Brain pericyte (primary cell): ENCODE measurements at places on chromosomes 5 and 9.

DNA sequence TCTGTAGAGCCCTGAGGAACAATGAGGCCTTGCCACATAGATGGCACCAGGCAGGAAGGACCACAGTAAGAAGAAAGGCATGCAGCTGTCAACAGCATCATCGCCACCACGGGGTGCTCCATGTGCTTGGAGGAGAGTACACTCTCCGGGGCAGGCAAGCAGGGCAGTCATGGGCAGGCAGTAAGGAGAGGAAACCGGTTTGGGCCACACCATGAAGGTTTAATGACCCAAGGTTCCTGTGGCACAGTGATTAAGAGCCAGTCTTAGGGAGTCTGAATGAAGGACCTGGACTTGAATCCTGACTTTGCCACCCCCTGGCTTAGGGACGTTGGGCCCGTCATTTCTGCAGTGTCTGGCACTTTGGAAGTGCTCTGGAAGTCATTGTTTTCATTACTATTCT is 80.6 kb upstream of the ZBTB43 start:
- no peak for DNase-seq

DNA sequence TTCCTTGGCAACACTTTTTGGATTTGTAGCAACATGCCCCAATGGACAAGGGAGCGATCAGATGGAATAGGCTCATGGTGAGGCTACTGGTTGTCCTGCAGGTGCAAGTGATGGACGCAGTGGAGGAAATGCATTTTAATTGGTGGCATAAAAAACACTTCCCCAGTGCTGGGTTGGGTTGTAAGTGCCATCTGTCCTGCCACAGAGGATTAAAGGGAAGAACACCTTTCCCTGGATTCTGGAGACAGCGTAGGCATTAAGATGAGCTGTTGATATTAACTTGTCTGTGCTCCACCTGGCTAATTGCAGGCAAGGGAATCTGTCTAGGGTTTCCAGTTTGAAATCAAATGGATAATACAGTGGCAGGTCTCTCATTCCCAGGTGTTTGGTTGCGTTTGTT is 173.4 kb downstream of the ZNF462 start:
- DNase-seq = no peak

DNA sequence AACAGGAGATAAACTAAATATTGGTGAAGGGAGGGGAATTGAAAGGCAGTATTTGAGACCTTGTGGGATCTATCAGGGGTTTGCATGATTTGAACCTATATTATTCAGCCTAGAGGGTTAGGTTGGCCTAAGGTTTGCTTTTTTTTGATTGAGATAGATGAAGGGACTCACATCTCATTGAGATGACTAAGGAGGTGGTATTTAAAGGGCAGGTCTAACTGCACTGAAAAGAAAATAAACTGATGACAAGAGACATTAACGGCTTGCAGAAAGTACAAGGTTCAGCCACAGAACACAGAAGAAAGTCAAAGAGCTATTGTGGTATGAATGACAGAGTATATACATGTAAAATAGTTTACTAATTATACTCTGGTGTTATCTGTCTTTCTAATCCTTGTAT is 412.7 kb downstream of the CDH10 start:
- no peak for DNase-seq

GRCh38 chr9:89386206-89386605 is 67.9 kb downstream of the SECISBP2 start:
- no peak for DNase-seq

GRCh38 chr9:79686381-79687130 is 114.8 kb downstream of the TLE4 start:
- peak; percentile 38 for DNase-seq

GRCh38 chr5:179336871-179337795 is 8.1 kb downstream of the ADAMTS2 start:
- DNase-seq = no peak

DNA sequence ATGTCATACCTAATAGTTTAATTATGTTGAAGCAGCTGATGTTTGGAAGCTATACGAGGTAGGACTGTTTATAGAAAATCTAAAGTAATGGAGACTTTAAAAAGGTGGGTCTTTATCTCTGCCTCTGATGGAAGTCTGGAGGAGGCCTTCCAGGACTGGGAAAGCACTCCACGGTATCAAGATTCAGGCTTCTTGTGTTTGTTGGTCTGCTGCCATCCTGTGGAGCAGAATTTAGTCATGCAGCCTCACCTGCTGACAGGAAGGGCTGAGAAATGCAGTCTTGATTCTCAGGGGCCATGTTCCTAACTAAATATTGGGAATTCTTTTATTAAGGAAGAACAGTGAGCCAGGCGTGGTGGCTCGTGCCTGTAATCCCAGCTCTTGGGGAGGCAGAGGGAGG is 15.9 kb downstream of the SPDL1 start:
- DNase-seq = no peak

- DNase-seq = no peak
These were observed 29.3 kb downstream of the CDHR2 start for GRCh38 chr5:176578391-176578808.

DNA sequence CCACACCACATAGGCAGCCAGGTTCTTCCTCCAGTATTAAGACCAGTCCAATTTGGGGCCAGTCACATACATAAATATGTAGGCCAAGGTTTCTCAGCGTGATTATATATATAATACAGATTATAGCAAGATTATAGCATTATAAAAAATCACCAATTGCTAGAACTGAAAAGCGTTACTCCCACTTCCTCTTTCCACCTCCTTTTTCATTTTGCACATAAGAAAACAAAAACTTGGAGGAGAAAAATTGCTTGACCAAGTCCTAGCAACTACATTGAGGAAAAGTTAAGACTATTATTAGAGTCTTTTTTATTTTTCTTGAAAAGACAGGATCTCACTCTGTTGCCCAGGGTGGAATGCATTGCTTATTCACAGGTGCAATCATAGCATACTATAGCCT is 262.7 kb upstream of the KCNN2 start:
- no peak for DNase-seq

DNA sequence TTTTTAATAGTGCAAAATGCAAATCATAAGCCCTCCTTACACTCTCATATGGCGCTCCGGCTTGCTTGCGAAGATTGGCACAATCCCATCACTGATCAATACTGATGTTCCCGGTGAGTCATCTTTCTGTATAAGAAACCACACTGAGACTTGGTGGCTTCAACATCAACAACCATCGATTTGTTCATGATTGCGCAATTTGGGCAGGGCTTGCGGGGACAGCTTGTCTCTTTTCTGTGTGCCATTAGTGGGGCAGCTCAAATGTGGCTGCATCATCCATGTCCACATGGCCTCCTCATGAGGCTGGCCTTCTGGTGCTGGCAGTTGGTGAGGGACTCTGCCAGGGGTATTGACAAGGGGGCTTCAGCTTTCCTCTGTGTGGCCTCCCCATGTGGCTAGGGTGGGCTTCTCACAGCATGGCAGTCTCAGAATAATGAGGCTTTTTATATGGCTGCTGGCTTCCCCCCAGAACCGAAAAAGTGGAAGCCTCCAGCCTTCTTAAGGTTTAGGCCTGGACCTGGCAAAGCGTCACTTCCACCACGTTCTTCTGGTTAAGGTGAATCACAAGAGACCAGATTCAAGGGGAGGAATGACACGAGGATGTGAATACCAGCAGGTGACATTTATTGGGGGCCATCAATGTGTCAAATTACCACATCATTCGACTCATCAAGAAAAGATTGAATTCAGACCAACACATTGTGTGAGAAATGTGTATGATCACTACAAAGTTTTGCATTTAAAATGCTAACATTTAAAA is 79.5 kb upstream of the NFIL3 start:
- DNase-seq = no peak

DNA sequence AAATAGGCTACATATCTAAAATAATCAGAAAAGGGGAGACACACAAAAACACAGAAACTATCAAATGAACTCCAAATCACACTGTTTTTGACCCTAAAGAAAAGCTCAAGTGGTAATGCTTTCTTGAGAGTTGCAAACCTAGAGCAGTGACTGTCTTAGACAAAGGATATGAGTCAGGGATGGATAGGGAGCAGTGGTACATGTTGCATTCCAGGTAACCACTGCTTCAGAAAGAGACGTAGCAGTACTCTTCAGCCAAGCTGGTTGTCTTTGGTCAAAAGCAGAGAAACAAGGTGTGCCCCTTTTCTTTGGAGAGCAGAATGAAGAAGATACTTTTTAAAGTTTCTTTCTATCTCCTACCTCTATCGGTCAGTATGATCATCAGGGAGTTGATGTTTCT is 1003.6 kb downstream of the CDH9 start:
- no peak for DNase-seq
